Trophoblast cell (in vitro differentiated cells and primary cell): ENCODE measurements at places on chromosomes 5 and 9.

DNA sequence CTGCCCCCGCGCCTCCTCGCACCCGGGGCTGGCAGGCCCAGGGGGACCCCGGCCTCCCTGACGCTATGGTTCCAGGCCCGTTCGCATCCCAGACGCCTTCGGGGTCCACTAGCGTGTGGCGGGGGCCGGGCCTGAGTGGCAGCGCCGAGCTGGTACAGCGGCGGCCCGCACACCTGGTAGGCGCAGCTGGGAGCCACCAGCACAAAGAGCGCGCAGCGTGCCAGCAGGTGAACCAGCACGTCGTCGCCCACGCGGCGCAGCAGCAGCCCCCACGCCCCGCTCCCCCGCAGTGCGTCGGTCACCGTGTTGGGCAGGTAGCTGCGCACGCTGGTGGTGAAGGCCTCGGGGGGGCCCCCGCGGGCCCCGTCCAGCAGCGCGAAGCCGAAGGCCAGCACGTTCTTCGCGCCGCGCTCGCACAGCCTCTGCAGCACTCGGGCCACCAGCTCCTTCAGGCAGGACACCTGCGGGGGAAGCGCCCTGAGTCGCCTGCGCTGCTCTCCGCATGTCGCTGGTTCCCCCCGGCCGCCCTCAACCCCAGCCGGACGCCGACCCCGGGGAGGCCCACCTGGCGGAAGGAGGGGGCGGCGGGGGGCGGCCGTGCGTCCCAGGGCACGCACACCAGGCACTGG, 548 bp downstream of the TERT start:
- DNase-seq = no peak
- H3K27me3 ChIP-seq = peaks cover 21% of the 10 kb centered on the region
- no peaks in the 10 kb centered on the region for H3K36me3 ChIP-seq
- no peak overlapping the region for H3K27ac ChIP-seq

DNA sequence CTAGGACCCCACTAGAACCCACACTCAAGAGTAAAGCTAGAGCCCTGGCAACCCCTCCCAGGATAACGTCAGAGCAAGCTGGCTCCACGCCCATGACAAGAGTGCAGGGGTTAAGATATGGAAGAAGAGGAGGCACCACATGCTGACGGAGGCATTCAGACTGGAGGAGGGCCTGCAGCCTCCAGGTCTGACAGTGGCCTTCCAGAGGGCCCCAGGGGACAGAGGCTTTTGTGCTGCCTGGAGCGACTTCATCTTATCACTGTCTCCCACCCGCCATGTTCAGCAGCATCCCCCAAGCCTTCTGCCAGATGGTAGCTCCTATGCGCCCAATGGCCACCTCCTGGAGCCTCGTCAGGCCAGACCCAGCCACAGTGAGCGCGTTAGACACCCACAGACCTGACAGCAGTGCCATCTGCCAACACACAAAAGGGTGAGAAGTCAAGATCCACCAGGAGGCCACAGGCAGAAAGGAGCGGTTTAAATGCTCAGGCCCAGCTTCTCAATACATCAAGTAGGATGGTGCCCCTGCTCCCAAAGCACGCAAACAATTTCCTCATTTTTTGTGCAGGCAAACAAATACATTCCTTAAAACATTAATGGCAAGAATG, 65.8 kb downstream of the C5orf15 start:
- H3K27me3 ChIP-seq = no peaks in the 10 kb centered on the region
- no peak for DNase-seq
- no peak overlapping the region for H3K4me3 ChIP-seq
- H3K36me3 ChIP-seq = no peaks in the 10 kb centered on the region
- no peak overlapping the region for H3K27ac ChIP-seq

DNA sequence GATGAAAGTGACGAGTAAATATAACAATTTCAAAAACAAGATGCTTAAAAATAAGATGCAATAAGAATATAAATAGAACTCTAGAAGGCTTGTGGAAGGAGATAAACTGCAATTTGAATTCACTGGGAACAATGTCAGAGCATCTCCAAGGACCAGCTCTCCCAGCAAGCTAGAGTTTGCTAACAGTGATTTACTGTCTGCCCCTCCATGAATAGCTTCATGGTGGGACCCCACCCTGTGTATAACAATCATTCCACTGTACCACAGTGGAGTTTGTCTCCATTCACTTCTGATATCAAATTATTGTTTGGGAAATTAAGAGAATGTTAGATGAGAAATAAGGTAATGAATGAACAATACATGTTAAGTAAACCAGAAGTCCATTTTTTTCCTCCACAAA, 7.3 kb upstream of the SEMA6A start:
- peaks cover 2% of the 10 kb centered on the region for H3K4me1 ChIP-seq
- H3K36me3 ChIP-seq = no peaks in the 10 kb centered on the region
- no peak for DNase-seq
- no peak overlapping the region for H3K4me3 ChIP-seq

- DNase-seq = no peak
- H3K4me1 ChIP-seq = peaks cover 10% of the 10 kb centered on the region
- H3K4me3 ChIP-seq = no peak overlapping the region
- no peaks in the 10 kb centered on the region for H3K27me3 ChIP-seq
- H3K36me3 ChIP-seq = no peaks in the 10 kb centered on the region
Measured at GRCh38 chr5:504326-505154, 19.7 kb downstream of the SLC9A3 start.

GRCh38 chr9:75228893-75229292, 140.6 kb downstream of the OSTF1 start:
- DNase-seq = no peak
- no peak overlapping the region for H3K4me3 ChIP-seq
- H3K27ac ChIP-seq = no peak overlapping the region
- H3K27me3 ChIP-seq = no peaks in the 10 kb centered on the region

DNA sequence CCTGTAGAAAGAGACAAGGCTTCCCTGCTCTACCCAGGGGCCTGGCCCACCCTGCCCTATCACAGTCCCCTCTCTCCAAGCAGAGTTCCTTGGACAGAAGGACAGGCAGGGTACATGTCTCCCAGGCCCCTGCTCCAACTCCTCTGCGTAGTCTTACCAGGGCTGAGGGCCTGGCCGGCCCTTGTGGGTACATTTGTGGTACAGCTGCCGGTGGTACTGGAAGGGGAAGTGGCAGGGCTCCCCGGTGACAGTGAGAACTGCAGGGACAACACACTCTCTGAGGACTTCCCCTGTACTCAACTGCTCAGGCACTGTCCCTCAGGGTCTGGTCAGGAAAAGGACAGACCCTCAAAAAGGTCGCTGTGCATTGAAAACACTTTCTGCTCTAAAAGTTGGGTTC, 3.6 kb downstream of the F12 start:
- DNase-seq = no peak
- no peak overlapping the region for H3K27ac ChIP-seq
- H3K4me3 ChIP-seq = no peak overlapping the region
- H3K36me3 ChIP-seq = no peaks in the 10 kb centered on the region

DNA sequence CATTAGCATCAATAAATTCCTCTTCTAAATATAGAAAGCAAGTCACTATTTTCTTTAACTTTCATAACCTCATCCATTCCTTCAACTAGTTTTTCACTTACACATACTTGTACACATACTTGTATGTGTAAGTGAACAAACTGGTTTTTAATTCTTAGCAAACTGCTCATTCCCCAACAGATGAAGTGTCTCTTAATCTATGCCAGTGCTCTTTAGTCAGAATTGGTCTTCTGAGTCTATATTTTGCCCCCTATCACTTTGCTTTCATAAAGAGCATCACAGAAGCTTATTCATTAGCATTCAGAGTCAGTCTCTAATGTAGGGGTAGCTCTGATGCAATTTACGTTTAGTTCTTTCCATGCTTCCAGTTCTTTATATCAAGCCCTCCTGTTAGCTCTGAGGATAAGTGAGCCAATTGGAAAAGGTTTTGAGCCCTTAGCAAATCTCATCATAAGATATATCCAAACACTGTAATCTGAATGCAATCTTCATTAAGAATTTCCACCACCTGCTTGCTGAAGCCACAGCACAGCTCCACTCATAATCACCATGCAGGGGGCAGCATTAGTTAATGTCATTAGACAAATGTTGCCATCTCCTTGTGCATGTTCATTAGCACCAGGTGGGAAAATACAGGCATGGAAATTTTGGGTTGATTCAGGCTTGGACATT, 178.5 kb upstream of the SLC24A2 start:
- DNase-seq = peak; percentile 61
- H3K36me3 ChIP-seq = no peaks in the 10 kb centered on the region
- H3K27me3 ChIP-seq = no peaks in the 10 kb centered on the region
- H3K4me1 ChIP-seq = no peaks in the 10 kb centered on the region
- no peak overlapping the region for H3K4me3 ChIP-seq
- H3K27ac ChIP-seq = no peak overlapping the region

- no peak overlapping the region for H3K4me3 ChIP-seq
- H3K27ac ChIP-seq = no peak overlapping the region
- DNase-seq = no peak
- no peaks in the 10 kb centered on the region for H3K27me3 ChIP-seq
- no peaks in the 10 kb centered on the region for H3K4me1 ChIP-seq
Measured at GRCh38 chr5:174903172-174903732, 178.9 kb downstream of the MSX2 start.

- no peak overlapping the region for H3K27ac ChIP-seq
- DNase-seq = no peak
- H3K4me3 ChIP-seq = no peak overlapping the region
Measured at GRCh38 chr9:117466111-117466510, 51.3 kb upstream of the ASTN2 start.

- DNase-seq = peak; percentile 32
- H3K36me3 ChIP-seq = no peaks in the 10 kb centered on the region
- H3K27ac ChIP-seq = no peak overlapping the region
Measured at GRCh38 chr5:67493676-67494075, 297.1 kb upstream of the CD180 start.
